Uterus (tissue), 4 donors: ENCODE measurements at places on chromosomes 7 and 10. TPM values are rescaled to one million over a fixed set of nuclear protein-coding genes. Genes with fewer than 3 reads are reported as not detected.

STAMBPL1 gene
- total RNA-seq = 8.9 TPM

DNA sequence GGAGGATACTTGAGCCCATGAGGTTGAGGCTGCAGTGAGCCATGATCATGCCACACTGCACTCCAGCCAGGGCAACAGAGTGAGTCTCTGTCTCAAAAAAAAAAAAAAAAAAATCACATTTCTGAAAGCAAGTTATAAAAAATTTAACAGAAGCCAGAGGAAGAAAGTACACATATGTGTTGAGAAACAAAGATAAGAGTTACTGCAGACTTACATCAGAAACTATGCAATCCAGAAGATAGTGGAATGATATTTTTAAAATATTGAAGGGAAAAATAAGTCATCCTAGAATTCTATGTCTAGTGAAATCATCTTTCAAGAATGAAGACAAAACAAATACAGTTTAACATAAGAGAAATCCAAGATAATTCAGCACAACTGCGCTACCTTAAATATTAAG, 46.9 kb downstream of the ZNF518A start:
- H3K27me3 ChIP-seq = no peaks in the 10 kb centered on the region
- H3K4me3 ChIP-seq = no peak overlapping the region
- no peaks in the 10 kb centered on the region for H3K36me3 ChIP-seq
- H3K4me1 ChIP-seq = no peaks in the 10 kb centered on the region

DNA sequence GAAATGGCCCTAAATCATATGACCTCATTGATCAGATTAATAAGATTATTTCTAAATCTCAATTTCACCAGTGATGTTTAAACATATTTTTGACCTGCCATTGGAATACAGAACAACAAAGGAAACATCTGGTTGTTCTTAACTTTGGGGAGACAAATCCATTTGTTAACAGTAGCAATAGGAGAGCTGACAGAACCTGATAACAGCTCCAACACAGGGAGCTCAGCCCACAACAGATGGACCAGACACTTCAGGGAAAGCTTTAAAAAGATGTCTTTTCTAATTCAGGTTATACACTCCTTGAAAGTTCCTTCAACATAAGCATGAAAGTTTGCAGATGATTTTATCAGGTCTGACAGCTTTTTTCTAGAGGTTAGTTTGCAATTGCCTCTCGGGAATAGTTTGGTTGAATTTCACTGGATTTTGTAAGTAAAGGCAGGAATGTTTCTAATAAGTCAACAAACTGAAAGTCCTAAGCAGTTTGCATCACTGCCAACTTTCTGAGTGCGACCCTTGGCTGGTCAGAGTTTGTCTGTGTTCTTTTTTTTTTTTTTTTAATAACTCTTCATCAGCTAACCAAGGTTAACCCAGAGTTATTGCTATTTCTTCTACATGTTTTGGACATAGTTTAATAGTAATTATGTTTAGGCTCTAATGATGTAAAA, 6.5 kb upstream of the MET start:
- no peaks in the 10 kb centered on the region for H3K4me1 ChIP-seq
- no peaks in the 10 kb centered on the region for H3K36me3 ChIP-seq
- no peaks in the 10 kb centered on the region for H3K27me3 ChIP-seq
- no peak overlapping the region for H3K27ac ChIP-seq
- no peak overlapping the region for H3K4me3 ChIP-seq

GRCh38 chr7:2256306-2257045, 14.4 kb downstream of the NUDT1 start:
- H3K36me3 ChIP-seq = no peaks in the 10 kb centered on the region
- no peak overlapping the region for H3K4me3 ChIP-seq
- H3K4me1 ChIP-seq = no peaks in the 10 kb centered on the region
- H3K27me3 ChIP-seq = no peaks in the 10 kb centered on the region
- H3K27ac ChIP-seq = no peak overlapping the region
- DNase-seq = no peak

DNA sequence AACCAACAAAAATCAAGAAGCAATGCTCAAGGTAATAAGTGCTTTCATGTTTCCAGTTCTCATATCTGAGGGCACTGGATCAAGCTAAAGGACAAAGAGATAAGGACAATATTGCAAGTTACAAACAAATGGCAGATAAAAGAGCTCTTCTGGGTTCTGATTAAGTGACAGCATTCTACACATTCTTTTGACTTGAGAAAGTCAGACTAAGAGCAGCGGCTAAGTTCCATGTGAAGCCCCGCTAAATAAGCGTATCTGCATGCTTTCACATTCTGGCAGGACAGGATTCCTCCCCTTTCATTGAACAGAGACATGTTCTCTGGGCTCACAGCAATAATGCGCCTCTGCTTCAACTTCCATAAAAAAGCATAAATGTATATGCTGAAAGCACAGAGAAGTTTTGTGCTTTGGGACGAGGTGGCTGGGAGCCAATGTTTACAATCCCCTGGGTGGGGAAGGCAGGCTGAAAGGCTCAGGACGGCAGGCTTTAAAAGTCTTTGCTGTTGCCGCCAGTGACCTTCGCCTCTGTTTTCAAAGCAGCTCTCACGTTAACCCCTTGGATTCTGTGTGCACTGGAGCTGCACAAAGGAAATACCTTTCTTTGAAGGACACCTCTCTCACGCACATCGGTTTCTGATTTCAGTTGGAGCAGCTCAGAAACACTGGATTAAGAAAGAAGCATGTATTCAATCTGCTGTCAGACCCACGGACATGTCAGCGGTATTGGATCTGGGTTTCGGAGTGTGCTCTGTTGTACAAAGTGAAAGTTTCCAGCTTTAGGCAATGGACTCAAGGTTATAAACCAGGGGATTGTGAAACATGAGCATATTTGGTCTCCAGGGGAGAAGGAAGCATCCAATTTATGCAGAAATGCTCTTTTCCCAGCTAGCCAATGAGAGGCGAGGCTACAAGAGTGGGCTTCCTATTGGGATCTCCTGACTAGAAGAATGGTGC, 105.4 kb upstream of the FAM133B start:
- H3K4me1 ChIP-seq = no peaks in the 10 kb centered on the region
- peak overlapping the region; percentile 72 for H3K27ac ChIP-seq
- no peaks in the 10 kb centered on the region for H3K36me3 ChIP-seq
- peak overlapping the region; percentile 44 for H3K4me3 ChIP-seq
- peak; percentile 17 for DNase-seq
- no peaks in the 10 kb centered on the region for H3K27me3 ChIP-seq

- H3K36me3 ChIP-seq = no peaks in the 10 kb centered on the region
- H3K27me3 ChIP-seq = no peaks in the 10 kb centered on the region
- no peak for DNase-seq
- H3K27ac ChIP-seq = no peak overlapping the region
- no peak overlapping the region for H3K4me3 ChIP-seq
- H3K4me1 ChIP-seq = no peaks in the 10 kb centered on the region
Observed at GRCh38 chr10:101859530-101859929, 15.9 kb upstream of the KCNIP2 start.

DNA sequence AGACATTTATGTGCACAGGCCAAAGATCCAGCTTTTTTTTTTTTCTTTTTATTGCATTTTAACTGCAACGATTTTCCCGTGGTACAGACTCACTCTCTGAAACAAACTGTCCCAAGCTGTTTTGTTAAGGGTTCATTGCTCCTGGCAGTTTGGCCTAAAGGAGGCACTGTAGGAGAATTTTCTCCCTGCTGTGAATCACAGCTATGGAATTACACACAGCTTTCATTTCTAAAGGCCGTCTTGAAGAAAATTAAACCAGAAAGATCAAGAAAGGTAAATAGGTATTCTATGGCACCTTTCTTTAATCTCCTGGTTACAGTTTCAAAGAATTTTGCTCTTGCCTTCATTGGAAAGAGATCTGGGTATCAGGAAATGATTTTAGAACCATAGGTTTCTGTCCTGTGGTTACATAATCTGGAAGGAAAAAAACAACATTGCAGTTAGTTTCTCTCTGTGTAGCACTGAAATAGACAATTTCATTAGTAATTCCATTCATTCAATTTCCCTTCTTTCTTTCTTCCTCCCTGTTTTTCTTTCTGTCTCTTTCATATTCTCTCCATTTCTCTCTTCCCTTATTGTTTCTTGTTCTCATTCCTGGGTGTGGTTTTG, 51.2 kb downstream of the PDK4 start:
- H3K36me3 ChIP-seq = no peaks in the 10 kb centered on the region
- H3K27me3 ChIP-seq = no peaks in the 10 kb centered on the region

DNA sequence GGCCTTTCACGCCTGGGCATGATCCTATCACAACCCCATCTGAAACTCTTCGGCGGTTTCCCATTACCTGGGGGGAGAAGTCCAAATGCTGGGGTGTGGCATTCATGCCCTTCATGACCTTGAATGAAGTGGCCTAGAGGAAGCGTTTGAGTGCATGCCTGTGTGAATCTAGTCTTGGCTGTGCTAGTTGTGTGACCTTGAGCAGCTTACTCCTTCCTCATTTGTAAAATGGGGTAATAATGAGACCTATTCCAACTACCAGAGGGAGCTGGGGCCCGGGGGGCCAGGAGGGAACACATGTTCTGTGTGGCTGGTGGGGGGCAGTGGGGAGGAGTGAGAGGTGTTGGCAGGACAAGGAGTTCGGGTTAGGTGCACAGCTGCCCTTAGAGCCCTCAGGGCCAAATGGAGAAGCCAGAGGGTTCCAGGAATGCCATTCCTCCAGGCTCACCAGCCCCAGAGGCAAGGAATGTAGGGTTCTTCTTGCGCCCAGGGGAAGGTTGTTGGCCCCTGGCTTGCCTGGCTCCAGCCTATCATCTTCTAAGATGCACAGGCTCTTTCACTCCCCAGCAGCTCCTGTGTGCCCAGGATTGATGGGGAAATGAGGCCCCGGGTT, 21.3 kb upstream of the TBRG4 start:
- no peak overlapping the region for H3K27ac ChIP-seq
- H3K4me3 ChIP-seq = no peak overlapping the region
- no peak for DNase-seq
- H3K27me3 ChIP-seq = no peaks in the 10 kb centered on the region
- H3K4me1 ChIP-seq = no peaks in the 10 kb centered on the region

DNA sequence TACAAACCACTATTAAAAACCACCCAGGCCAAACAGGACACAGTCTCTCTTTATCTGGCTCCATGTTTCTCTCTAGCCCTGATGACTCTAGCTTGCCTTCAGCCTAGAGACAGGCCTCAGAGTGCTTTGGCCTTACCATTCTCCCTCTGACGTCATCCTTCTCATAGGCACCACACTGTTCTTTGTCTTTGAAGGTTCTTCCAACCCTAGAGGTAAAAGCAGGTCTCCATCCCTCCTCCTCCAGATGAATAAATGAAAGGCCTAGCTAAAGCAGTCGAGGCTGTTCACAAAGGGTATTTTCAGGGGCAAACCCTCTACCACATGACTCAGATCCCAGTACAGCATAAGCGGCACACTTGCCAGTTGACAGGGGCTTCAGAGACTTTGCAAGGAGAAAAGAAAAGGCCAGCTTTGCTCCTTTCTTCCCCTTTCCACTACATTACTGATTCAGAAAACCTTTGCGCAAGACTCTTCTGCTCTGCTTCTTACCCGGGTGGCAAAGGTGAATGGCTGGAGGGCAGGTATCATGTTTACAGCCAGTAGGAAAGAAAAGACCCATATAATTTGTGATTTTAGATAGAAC, 14.8 kb downstream of the NFE2L3 start:
- no peaks in the 10 kb centered on the region for H3K36me3 ChIP-seq
- no peak overlapping the region for H3K4me3 ChIP-seq
- DNase-seq = no peak
- H3K27me3 ChIP-seq = no peaks in the 10 kb centered on the region
